Stomach (tissue), 19 donors: ENCODE measurements at places on chromosomes 6 and 20.

DNA sequence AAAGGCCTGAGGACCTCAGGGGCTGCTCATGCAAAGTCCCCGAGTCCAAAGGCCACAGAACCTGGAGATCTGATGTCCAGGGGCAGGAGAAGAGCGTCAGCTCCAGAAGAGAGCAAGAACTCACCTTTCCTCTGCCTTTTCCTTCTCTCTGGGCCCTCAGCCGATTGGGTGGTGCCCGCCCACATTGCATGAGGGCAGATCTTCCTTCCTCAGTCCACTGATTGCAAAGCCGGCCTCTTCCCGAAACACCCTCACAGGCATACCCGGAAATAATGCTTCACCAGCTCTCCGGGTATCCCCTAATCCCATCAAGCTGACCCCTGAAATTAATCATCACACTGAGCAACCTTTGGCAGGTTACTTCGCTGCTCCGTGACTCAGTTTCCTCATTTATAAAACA, 33.4 kb downstream of the SPDEF start:
- no peak overlapping the region for H3K27ac ChIP-seq
- H3K4me3 ChIP-seq: no peak overlapping the region
- DNase-seq: no peak
- peaks cover 17% of the 10 kb centered on the region for H3K4me1 ChIP-seq
- no peaks in the 10 kb centered on the region for H3K36me3 ChIP-seq
- H3K27me3 ChIP-seq: peaks cover 4% of the 10 kb centered on the region

DNA sequence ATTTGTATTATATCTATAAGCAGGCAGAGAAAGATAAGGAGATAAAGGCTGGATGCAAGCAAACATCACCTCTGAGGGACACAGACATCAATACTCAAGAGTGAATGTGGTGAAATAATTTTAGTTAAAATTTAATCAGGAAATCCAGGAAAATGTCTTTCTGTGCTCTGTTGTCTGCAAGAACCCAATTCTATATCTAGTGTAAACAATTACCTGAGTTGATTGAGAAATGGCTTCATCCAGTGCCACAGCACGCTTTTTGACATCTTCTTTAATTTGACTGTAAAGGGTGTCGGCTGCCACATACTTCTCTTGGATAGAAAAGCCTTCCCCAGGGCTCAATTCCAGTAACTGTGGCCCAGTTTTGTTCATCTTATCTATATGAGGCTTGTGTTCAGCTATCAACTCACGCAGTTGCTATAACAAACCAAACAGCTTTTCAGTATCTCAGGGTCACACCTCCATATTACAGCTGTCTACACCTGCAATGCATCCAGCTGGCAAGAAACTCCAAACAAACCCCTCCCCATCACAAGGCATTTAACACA, 131.6 kb downstream of the DST start:
- peaks cover 25% of the 10 kb centered on the region for H3K36me3 ChIP-seq
- H3K27me3 ChIP-seq: no peaks in the 10 kb centered on the region
- DNase-seq: peak; percentile 69

GRCh38 chr6:2353412-2354137, 108.2 kb upstream of the GMDS start:
- no peak overlapping the region for H3K4me3 ChIP-seq
- H3K27ac ChIP-seq: no peak overlapping the region
- DNase-seq: peak; percentile 78
- no peaks in the 10 kb centered on the region for H3K27me3 ChIP-seq

DNA sequence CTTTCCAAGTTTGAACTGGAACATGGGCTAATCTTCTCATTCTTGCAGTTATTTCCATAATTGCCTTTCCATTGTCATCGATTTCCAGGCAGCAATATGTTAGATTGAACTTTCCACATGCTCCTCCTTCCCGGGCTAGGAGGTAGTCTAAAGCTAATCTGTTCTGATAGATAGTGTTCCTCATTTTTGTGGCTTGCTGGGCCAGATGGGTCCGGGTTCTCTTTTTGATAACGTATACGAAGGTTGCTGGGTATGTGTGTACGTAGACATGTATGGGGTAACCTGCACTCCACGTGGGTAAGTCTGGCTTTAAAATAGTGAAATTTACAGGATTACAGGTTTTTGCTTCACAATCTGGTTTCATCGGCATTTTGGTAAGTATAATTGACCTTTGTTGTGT, 14.0 kb upstream of the GMPR start:
- H3K27ac ChIP-seq: no peak overlapping the region
- no peaks in the 10 kb centered on the region for H3K4me1 ChIP-seq
- H3K36me3 ChIP-seq: no peaks in the 10 kb centered on the region
- no peaks in the 10 kb centered on the region for H3K27me3 ChIP-seq
- no peak for DNase-seq

- H3K36me3 ChIP-seq: no peaks in the 10 kb centered on the region
- H3K4me3 ChIP-seq: no peak overlapping the region
- peak; percentile 40 for DNase-seq
- H3K27me3 ChIP-seq: peaks cover 20% of the 10 kb centered on the region
- H3K4me1 ChIP-seq: no peaks in the 10 kb centered on the region
Measured at GRCh38 chr6:40599555-40599954, 12.4 kb upstream of the LRFN2 start.

DNA sequence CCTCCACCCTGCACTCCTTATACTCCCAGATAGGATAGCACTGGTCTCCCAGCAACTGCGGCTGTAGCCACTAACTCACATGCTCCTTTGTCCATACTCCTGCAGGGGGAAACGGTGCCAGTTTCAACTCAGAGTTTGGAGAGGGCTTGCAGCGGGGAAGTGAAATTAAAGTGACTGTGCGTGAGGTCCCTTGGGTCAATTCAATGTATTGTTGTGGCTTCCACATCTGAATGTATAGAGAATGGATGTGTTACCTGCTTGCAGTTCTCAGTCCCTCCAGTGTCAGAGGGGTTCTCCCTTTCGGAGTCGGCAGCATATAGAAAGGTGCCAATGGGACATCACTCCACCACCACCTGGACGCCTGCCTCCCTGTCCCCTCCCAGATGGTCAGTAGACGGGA, 93.6 kb upstream of the CNKSR3 start:
- no peak overlapping the region for H3K27ac ChIP-seq
- no peaks in the 10 kb centered on the region for H3K4me1 ChIP-seq
- no peak overlapping the region for H3K4me3 ChIP-seq

- no peak overlapping the region for H3K27ac ChIP-seq
Measured at GRCh38 chr6:145349950-145350510, 385.3 kb downstream of the EPM2A start.

GRCh38 chr6:21171801-21172200, 421.8 kb upstream of the SOX4 start:
- H3K36me3 ChIP-seq: no peaks in the 10 kb centered on the region
- no peak overlapping the region for H3K27ac ChIP-seq
- no peak overlapping the region for H3K4me3 ChIP-seq

- H3K4me1 ChIP-seq: peaks cover 10% of the 10 kb centered on the region
- H3K4me3 ChIP-seq: no peak overlapping the region
- H3K36me3 ChIP-seq: peaks cover 50% of the 10 kb centered on the region
- DNase-seq: no peak
- no peaks in the 10 kb centered on the region for H3K27me3 ChIP-seq
Measured at GRCh38 chr6:56638760-56639159, 3.9 kb downstream of the DST start.

DNA sequence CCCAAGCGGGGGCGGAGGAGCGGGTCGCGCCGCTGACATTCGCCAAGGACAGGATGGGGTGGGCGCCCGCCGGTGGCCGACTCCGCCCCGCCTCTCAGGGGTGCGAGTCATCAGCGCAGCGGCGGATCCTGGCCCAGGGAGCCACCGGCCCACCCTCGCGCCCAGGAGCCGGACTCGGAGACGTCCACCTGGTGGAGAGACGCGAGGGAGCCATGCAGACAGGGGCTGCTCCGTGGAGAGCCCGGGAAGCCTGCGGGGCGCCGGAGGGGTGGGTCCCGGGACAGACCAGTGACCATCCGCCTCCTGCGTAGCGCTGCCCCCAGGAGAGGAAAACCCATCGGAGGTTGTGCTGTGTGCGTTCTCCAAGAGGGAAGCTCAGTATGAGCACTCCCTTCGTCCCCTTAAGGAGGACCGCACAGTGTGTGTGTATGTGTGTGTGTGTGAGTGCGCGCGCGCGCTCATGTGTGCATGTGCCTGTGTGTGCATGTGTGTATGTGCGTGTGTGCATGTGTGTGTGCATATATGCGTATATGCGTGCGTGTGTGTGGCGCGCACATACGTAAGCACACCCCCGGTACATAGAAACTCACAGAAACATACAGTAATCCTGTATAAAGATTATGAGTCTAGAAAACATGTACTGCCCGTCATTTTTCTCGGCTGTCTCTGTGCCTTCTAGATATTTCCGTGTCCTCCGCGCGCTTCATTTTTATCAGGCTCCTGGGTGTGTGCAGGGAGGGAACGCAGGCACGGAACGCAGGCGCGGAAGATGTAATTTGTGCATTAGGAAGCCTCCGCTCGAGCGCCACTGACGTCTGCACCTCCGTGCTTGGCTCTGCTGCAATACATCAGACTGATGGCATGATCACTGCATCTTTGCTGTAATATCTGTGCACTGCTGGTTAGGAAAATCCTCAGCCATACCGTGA, 158.9 kb downstream of the TBXT start:
- DNase-seq: no peak
- H3K36me3 ChIP-seq: no peaks in the 10 kb centered on the region
- H3K27ac ChIP-seq: no peak overlapping the region
- peaks cover 6% of the 10 kb centered on the region for H3K27me3 ChIP-seq

DNA sequence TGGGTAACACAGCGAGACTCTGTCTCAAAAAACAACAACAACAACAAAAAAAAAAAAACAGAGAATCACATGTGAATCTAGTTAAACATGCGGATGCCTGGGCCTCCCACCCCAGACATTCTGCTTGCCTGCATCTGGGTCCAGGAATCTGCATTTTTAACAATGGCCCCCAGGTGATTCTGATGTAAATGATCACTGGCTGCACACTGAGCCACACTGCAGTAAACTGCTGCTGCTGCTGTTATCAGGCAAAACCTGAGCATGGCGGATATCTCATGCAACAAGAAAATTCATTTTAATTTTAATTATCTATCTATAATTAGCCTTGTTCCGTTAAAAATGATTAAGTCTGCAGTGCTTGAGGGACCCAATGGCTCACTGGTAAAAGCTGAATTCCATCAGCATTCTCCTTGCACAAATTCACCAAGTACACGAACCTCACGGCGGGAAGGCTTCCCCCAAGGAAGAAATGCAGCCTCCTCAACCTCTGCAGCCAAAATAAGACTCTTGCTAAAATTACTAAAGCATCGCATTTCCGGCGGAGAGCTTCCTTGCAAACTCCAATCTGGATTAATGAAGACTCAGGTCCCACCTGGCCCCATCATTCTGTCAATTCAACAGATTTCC, 81.6 kb upstream of the SNX9 start:
- H3K27ac ChIP-seq: no peak overlapping the region
- H3K36me3 ChIP-seq: no peaks in the 10 kb centered on the region
- no peaks in the 10 kb centered on the region for H3K27me3 ChIP-seq
- H3K4me3 ChIP-seq: no peak overlapping the region
- no peak for DNase-seq
- H3K4me1 ChIP-seq: peaks cover 2% of the 10 kb centered on the region

DNA sequence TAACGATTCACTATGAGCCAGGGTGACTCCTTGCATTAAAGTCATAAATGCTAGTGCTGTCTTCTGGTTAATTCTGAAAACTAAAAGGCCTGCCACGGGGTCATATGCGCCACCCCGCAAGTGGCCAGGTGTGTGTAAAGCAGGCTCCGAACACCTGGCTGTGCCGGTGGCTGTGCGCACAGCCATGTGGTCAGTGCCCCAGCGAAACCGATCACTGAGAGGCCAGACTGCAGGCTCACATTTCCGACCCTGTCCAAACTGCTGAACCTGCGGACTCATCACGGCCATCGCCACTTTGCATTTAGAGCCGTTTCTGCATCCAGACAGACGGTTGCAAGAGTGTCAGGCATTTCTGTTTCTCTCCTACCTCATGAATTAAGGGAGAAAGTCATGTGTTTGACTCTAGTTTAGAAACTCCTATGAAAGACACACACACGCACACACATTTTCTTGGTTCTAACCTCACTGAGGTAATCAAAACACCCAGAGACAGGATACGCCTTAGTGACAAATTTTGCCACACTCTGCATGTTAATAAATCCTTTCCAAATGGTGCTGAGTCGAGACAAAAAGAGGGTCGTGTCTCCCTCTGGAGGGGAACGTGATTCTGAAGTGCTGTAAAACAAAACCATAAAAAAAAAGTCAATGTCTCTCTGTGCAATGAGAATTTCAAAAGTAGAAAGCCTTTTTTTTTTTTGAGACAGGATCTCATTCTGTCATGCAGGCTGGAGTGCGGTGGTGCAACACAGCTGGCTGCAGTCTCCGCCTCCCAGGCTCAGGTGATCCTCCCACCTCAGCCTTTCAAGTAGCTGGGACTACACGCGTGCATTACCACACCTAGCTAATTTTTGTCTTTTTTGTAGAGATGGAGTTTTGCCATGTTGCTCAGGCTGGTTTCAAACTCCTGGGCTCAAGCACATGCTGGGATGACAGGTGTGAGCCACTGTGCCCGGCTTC, 31.0 kb upstream of the TCFL5 start:
- H3K36me3 ChIP-seq: peaks cover 93% of the 10 kb centered on the region
- no peaks in the 10 kb centered on the region for H3K4me1 ChIP-seq
- no peak for DNase-seq
- H3K4me3 ChIP-seq: no peak overlapping the region
- no peak overlapping the region for H3K27ac ChIP-seq
- no peaks in the 10 kb centered on the region for H3K27me3 ChIP-seq

GRCh38 chr6:4133941-4134838, 1.2 kb downstream of the ECI2 start:
- DNase-seq: peak; percentile 65
- H3K27ac ChIP-seq: peak overlapping the region; percentile 96
- peaks cover 44% of the 10 kb centered on the region for H3K4me1 ChIP-seq

GRCh38 chr6:36863670-36864540, 10.7 kb downstream of the PPIL1 start:
- H3K27ac ChIP-seq: no peak overlapping the region
- no peaks in the 10 kb centered on the region for H3K27me3 ChIP-seq
- no peak for DNase-seq
- peaks cover 2% of the 10 kb centered on the region for H3K4me1 ChIP-seq
- peaks cover 48% of the 10 kb centered on the region for H3K36me3 ChIP-seq

- peaks cover 5% of the 10 kb centered on the region for H3K27me3 ChIP-seq
- no peak overlapping the region for H3K27ac ChIP-seq
- peaks cover 4% of the 10 kb centered on the region for H3K4me1 ChIP-seq
- H3K36me3 ChIP-seq: no peaks in the 10 kb centered on the region
Measured at GRCh38 chr6:150253489-150253888, 110.6 kb downstream of the PPP1R14C start.

- H3K4me3 ChIP-seq: no peak overlapping the region
- no peaks in the 10 kb centered on the region for H3K27me3 ChIP-seq
- DNase-seq: no peak
- H3K4me1 ChIP-seq: no peaks in the 10 kb centered on the region
Measured at GRCh38 chr20:5996765-5997164, 46.3 kb downstream of the MCM8 start.

- H3K4me1 ChIP-seq: no peaks in the 10 kb centered on the region
- peaks cover 1% of the 10 kb centered on the region for H3K36me3 ChIP-seq
- no peak overlapping the region for H3K27ac ChIP-seq
- H3K27me3 ChIP-seq: no peaks in the 10 kb centered on the region
- no peak overlapping the region for H3K4me3 ChIP-seq
Measured at GRCh38 chr6:143339223-143339622, 111.3 kb downstream of the ADAT2 start.

GRCh38 chr6:53829698-53830221, 35.0 kb downstream of the LRRC1 start:
- no peak for DNase-seq
- H3K36me3 ChIP-seq: no peaks in the 10 kb centered on the region
- H3K4me1 ChIP-seq: peaks cover 66% of the 10 kb centered on the region
- no peak overlapping the region for H3K27ac ChIP-seq
